ENCODE measurements at places on chromosomes 5 and 9.

- DNase-seq = no peak
These were observed 322.0 kb downstream of the NTRK2 start for GRCh38 chr9:84991514-84991870.

- no peak for DNase-seq
These were observed 58.0 kb downstream of the ANKRD33B start for GRCh38 chr5:10621832-10622231.

- peak; percentile 78 for DNase-seq
These were observed 3.5 kb upstream of the ZNF366 start for GRCh38 chr5:72510610-72511181.

- no peak for DNase-seq
These were observed 148.0 kb downstream of the TARS1 start for GRCh38 chr5:33588654-33589372.

GRCh38 chr5:178234750-178235587, 2.4 kb upstream of the PHYKPL start:
- no peak for DNase-seq
